ENCODE measurements at places on chromosomes 7 and 10.
A peak's percentile ranks its signal among the peaks of the same experiment; 100 is the strongest.

- DNase-seq = no peak
Measured at GRCh38 chr7:151233804-151234203, 1.5 kb downstream of the CHPF2 start.

- no peak for DNase-seq
Measured at GRCh38 chr10:82934429-82934828, 1059.4 kb downstream of the NRG3 start.

GRCh38 chr7:95059842-95060313 is 152.5 kb downstream of the PPP1R9A start:
- peak; percentile 28 for DNase-seq

DNA sequence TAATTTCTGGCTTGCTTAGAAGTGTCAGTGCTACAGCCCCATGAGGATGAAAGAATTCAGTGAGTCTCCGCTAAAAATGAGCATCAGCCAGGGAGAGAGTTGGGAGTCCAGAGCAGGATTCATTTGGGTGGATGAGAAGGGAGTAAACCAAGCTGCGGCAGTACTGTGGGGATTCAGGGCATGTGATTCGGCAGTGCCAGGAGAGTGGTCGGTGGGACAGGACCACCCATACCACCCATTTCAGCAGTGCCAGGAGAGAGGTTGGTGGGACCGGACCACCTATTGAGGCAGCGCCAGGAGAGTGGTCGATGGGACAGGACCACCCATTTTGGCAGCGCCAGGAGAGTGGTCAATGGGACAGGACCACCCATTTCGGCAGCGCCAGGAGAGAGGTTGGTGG is 144.2 kb downstream of the CELF2 start:
- DNase-seq = no peak

DNA sequence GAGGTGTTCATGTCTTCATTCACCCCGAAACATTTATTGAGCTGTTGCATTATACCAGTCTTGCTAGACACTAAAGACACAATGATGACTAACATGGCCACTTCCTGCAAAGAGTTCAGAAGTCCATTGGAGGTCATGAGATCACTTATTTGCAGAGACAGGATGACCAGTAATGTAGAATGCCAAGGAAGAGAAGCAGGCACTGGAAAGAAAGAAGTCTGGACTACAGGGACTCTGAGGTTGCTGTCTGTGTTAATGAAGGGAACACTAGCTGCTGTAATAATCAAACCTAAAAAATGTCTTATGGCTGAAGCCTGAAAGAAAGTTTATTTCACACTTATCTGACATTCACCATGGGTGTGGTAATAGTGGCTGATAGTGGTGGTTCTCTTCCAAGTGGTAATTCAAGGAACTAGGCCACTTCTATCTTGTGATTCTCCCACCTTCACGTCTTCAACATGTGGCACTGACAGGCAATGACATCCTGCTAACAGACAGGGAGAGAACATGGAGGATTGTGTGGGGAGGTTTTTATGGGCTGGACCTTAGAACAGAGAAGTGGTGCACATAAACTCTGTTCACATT is 89.2 kb upstream of the MKLN1 start:
- no peak for DNase-seq

GRCh38 chr10:19532411-19532810 is 283.8 kb upstream of the PLXDC2 start:
- DNase-seq = no peak

DNA sequence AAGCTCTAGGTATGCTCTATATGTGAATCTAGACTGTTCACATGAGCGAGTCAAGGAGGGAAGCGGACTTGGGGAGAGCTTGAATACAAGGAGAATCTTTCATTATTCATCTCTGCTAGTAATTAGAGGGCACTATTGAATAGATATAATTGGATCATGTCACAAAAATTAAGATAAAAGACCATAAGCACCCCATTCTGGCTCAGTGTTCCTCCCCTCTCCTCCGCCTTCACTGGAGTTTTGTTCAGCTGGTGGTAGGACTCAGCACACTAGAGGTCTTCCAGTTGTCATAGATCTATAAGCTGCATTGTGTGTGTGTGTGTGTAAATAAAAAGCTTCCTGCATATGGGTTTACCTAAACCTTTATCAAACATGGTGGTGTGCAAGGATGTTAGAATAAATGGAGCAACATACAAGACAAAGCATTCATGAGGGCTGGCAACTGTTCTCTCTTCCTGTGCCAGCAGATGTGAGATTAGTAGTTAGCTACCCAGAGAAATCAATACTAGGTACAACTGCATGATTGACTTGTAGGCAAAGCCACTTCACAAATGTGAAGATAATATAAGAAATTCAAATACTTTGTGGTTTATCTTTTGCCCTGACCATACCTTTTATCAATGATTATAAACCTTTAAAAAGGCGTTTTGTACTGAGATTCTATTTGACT is 142.6 kb downstream of the CREB5 start:
- no peak for DNase-seq

- peak; percentile 76 for DNase-seq
Measured at GRCh38 chr10:114876602-114877300, 55.2 kb downstream of the FHIP2A start.

Measured in heart left ventricle (tissue), 16 donors.